H4 (cell line): ENCODE measurements at places on chromosomes 5 and 9.

- DNase-seq = peak; percentile 55
These were observed 3.1 kb upstream of the AHRR start for GRCh38 chr5:318341-318897.

GRCh38 chr9:36471359-36471758 lies 71.3 kb upstream of the RNF38 start:
- no peak for DNase-seq

- peak; percentile 76 for DNase-seq
These were observed 70.8 kb upstream of the FAM174A start for GRCh38 chr5:100464418-100464817.

DNA sequence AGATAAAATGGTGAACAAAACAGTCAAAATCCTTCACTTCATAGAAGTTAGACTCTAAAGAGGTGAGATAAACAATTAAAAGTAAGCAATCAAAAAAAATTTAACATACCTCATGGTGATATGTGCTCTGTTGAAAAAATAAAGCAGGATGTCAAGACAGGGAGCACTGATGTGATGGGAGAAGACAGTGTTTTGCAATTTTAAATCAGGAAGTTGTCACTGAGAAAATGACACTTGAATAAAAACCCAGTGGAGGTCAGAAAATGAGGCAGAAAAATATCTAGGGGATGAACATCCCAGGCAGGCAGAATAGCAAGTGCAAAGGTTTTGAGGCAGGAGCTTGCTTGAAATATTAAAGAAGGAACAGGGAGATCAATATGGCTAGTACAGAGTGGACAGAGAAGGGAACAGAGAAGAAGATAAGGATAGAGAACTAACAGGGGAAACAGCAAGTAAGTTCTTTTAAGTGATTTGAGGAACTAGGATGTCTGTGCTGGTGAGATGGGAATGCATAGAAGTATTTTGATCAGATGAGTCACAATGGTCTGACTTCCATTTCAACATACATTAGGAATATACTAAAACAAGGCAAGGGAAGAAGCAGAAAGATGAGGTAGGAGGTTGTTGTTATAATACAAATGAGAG lies 130.4 kb downstream of the CHSY3 start:
- DNase-seq = no peak

- DNase-seq = no peak
These were observed 101.0 kb downstream of the ZNF608 start for GRCh38 chr5:124645396-124645795.

GRCh38 chr5:44329716-44330115 lies 59.5 kb downstream of the FGF10 start:
- DNase-seq = no peak

GRCh38 chr5:107726896-107727295 lies 56.2 kb upstream of the EFNA5 start:
- DNase-seq = no peak

DNA sequence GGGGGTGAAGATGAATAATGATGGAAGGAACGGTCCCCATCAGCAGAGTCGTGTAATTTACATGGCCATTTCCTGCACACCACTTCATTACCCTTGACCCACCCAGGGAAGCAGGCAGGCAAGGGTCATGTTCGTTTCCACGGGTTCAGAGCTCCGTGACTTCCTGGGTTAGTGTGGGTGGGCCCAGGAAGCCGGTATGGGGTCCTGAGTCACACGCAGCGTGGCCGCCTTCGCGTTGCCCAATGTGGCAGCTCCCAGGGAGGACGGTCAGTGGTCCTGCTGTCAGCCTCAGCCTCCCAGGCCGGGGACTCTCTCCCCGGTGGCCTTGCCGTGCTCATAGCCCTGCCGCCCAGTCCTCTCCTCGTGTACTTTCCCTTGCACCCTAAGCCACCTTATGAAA lies 5.1 kb upstream of the TERT start:
- no peak for DNase-seq

DNA sequence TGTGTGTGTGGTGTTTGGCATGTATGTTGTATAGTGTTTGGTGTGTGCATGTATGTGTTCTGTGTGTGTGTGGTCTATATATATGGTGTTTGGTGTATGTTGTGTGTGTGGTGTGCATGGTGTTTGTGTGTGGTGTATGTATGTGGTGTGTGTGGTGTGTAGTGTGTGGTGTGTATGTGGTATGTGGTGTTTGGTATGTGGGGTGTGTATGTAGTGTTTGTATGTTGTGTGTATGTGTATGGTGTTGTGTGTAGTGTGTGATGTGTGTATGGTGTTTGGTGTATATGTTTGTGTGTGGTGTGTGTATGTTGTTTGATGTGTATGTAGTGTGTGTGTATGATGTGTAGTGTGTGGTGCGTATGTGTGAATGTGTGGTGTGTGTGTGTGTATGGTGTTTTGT lies 78.8 kb downstream of the HMCN2 start:
- no peak for DNase-seq

GRCh38 chr5:149371296-149371962 lies 7.7 kb downstream of the IL17B start:
- peak; percentile 40 for DNase-seq

DNA sequence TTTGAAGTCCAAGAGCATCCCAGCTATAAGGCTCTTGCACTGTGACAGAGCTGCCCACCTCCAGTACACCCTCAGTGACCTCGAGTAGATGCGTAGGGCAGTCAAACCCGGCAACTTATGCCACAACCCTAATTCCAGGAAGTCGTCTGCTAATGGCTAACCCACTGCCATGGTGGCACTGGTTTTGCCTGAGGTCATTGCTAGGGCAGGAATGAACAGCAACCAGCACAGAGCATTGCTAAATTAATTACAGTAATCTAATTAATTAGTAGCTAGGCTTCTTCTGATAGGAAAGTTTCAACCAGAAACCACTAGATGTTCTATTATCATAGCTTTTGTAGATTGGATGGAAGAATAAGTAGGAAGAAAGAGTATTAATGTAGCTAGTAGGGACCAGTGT lies 122.8 kb downstream of the DPYSL3 start:
- no peak for DNase-seq

DNA sequence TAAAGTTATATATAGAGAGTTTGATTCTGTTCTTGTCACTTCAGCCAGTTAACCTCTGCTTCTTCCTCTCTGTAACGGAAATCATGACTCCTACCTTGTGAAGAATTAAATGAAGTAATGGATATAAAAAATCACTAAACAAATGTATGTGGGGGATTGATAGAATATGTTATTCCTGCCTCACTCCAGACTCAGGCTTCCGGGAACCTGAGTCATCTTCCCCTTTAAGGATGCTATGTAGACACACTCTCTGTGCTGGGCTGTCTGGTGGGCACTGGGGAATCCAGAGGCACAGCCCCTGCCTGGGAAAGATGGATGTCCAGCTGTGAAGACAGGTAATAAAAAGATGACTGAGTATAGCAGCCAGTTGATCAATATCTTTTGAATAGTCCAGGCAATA lies 77.4 kb downstream of the ZNF618 start:
- DNase-seq = no peak
